ENCODE measurements at places on chromosomes 4 and X.
A peak's percentile ranks its signal among the peaks of the same experiment; 100 is the strongest.

GRCh38 chr4:36351082-36351666 lies 69.8 kb downstream of the DTHD1 start:
- DNase-seq: peak; percentile 73

DNA sequence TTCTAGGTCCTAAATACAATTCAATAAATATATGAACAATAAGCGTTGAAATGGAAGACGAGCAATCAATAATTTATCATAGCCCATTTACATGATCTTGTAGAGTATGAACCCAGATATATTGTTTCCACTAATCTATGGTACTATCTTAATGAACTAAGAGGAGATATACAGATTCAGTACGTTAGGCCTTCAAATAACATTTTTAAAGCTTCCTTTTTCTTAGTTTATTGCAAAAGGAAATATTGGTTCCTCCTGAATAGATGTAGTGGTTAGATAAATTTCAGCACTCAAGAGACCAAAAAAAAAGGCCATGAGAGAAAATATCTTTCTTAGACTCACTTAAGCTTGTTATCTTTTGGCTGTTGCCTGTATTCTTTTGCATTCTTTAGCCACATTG lies 147.5 kb upstream of the PITX2 start:
- DNase-seq: no peak

GRCh38 chrX:155216940-155217440 lies 730 bp downstream of the VBP1 start:
- DNase-seq: no peak

DNA sequence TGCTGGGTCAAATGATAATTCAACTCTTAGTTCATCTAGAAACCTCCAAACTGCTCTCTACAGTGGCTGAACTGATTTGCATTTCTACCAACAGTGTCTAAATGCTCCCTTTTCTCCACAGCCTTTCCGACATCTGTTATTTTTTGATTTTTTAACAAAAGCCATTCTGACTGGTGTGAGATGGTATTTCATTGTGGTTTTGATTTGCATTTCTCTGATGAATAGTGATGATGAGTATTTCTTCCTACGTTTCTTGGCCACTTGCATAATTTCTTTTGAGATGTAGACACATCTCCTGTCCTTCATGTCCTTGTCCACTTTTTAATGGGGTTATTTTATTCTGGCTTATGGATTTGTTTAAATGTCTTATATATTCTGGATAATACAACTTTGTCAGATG lies 298.2 kb upstream of the ARSJ start:
- DNase-seq: no peak

DNA sequence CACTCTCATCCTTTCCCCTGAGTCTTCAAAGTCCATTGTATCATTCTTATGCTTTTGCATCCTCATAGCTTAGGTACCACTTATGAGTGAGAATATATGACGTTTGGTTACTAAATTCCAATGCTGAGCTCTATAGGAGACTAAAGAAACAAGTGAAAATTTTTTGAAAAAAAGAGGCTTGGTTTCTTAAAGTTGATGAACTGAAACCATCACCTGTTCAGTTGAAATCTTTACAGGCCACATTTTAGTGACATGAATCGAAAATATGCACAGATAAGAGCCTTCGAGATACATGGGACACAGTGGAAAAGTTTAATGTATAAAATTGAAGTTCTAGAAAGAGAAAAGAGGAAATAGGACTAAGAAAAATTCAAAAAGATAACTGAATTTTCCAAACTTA lies 195.8 kb downstream of the GPM6A start:
- no peak for DNase-seq

GRCh38 chr4:41375561-41375960 lies 118.8 kb downstream of the UCHL1 start:
- no peak for DNase-seq

- DNase-seq: no peak
Observed at GRCh38 chr4:135368831-135369230, 1167.2 kb upstream of the PABPC4L start.

DNA sequence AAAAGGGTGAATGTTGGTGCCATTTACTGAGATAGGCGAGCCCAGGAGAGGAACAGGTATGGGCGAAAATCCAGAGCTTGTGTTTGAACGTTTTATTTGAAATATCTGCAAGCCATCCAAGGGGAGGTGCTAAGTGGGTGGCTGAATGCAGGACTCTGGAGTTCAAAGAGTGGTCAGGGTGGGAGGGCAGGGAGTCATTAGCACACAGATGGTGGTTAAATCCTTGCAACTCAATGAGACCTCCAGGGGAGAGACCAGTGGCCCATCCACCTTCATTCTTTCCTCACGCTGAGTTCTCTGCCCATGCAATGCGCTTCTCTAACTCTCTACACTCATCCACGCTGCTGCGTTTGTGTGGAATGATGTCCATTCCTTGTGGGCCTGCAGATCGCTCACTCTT lies 101.1 kb downstream of the VCX3B start:
- no peak for DNase-seq

Data from T47D (cell line).